IMR-90 (cell line): ENCODE measurements at places on chromosomes 5 and 9.
A peak's percentile ranks its signal among the peaks of the same experiment; 100 is the strongest.

- no peak for DNase-seq
These were observed 5.7 kb downstream of the NDST1 start for GRCh38 chr5:150513375-150514309.

GRCh38 chr9:89780959-89781358 lies 176.1 kb downstream of the GADD45G start:
- no peak for DNase-seq

GRCh38 chr5:142777099-142777498 lies 6.9 kb downstream of the ARHGAP26 start:
- no peak for DNase-seq

- no peak for DNase-seq
These were observed 507.9 kb upstream of the DAP start for GRCh38 chr5:11268891-11269290.

GRCh38 chr5:78050888-78051287 lies 243.6 kb downstream of the AP3B1 start:
- peak; percentile 80 for DNase-seq

DNA sequence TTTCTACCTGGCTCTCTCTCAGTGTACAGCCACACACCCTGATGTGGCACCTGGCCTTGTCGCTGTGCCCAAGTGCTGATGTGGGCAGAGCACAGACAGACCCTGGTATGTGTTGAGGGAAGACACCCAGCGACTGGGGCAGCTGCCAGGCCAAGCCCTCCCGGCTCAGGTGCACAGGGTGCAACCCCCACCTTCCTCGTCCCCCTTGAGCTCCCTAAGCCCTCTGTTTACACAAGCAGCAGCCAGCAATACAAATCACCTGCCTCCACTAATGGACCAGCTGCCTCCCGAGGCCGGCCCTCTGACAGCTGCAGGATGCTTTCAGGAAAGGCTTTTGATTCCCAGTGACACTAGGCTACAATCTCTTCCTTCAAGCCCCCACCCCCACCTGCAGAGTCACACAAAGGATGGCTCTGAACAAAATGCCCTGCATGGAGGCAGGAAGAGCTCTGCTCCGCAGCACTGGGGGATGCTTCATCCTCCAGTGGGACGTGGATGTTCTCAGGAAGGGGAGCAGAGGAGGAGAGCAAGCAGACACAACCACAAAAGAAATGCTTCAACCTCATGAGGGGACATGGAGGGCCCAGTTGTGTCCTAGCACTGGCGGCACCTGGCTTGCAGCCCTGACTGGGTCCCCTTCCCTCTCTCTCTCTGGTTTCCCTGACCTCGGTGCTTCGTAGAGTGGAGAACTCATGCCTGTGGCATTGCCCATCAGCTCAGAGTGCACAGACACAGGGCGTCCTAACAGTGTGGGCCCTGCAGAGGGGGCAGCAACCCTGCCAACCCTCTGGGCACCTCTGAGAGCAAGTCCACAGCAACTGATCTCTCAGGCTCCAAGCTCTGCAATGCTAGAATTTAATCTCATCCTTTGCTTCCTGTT lies 140.8 kb downstream of the BARX1 start:
- no peak for DNase-seq

- DNase-seq = no peak
These were observed 518 bp downstream of the ERBIN start for GRCh38 chr5:65926893-65927292.

DNA sequence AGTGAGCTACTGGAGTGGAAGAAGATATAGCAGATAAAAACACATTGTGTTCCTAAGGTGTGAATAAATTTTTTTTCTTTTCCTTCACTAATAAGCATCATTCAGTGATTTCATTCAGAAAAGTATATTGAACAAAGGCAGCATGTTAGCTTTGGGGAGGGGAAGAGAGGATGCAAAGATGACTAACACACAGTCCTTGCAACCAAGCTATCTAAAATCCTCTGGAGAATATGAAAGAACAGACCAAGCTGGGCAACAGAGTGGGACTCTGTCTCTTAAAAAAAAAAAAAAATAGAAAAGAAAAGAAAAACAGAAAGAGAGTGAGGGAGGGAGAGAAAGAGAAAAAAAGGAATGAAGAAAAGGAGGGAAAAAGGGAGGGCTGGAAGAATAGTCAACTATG lies 22.3 kb upstream of the OMD start:
- DNase-seq = no peak

- DNase-seq = no peak
These were observed 20.9 kb upstream of the BOD1 start for GRCh38 chr5:173637340-173637739.

- DNase-seq = no peak
These were observed 156.5 kb downstream of the ERCC6L2 start for GRCh38 chr9:96031916-96032534.
